ENCODE measurements at places on chromosomes 16 and 17.
A peak's percentile ranks its signal among the peaks of the same experiment; 100 is the strongest.

GRCh38 chr16:54178478-54178976, 108.1 kb downstream of the IRX3 start:
- no peak for DNase-seq

DNA sequence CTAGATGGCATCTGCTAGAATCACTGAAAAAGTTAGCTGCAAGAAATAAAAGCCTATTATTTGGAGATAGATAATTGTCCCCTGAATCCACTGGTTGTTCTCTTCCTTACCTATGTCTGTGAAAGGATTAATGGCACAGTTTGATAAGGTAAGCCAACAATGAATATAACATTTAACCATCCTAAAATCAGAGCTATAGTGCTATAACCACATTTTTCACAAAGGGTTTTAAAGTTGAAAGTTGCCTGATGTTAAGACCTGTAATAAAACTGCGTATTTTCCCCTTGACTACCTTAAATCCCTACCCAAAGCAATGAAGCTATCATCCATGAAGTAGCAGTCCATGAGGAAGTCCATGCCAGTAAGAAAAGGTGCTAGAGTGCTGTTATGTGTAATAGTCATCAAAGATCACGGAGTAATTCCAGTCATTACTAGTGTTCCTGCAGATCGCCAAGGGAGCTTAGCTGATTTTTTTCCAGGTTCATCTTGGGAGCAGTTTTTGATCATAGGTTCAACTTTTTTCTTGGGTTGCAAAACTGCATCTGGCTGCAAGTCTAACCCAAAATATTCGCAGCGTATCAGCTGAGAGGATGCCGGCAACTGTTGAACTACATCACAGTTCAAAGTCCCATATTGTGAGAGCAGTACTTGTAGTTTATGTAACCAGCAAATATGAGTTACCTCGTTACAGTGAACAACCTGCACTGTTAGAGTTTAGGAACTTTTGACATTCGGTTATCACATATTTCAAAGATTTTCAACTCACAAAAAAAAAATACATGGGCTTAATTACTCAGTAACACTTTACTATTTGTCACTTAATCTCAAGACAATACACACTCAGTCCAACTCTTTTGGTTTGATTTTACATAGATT, 18.2 kb upstream of the RSL1D1 start:
- no peak for DNase-seq

- no peak for DNase-seq
These were observed 14.5 kb upstream of the KRTAP9-2 start for GRCh38 chr17:41211845-41212466.

DNA sequence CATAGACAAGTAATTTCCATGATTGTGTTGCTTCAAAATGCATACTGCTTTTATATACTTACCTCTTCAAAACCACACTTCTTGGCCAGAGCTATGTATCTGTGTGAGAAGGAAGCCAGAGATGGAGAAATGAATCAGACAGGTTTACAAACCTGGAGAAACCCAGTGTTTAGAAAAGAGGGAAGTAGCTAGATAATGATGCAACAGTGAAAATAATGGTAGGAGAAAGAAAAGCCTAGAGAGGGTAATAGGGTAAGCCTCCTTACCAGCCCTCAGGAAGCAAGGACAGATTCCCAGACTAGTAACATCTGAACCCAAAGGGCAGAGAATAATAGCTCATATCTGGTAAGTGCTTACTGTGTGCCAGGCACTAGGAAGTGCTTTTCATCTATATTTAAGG, 250.3 kb upstream of the CDH11 start:
- DNase-seq: no peak

- no peak for DNase-seq
These were observed 28.0 kb downstream of the SOX8 start for GRCh38 chr16:1009358-1010150.

DNA sequence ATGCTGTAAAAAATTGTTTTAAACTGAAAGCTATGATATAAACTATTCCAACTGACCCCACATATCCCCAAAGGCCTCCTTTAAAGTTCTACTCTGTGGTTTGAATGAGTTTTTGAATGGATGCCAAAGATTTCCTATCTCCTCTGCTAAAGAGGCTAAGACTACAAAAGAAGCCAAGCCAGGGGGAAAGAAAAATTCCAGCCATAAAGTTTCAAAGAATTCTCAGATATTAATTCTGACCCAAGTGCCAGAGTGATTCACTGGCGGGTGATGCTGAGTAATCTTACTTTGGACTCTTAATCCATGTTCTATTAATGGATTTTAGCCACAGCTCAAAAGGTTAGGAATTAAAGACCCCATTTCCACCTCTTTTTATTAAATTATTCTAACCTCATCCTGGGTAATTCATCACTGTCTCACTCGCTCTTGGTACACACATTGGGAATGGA, 60.7 kb downstream of the HS3ST3A1 start:
- no peak for DNase-seq

- DNase-seq: no peak
These were observed 65.8 kb downstream of the SALL1 start for GRCh38 chr16:51085271-51085670.

GRCh38 chr17:17507465-17508011, 11.3 kb upstream of the RASD1 start:
- no peak for DNase-seq

DNA sequence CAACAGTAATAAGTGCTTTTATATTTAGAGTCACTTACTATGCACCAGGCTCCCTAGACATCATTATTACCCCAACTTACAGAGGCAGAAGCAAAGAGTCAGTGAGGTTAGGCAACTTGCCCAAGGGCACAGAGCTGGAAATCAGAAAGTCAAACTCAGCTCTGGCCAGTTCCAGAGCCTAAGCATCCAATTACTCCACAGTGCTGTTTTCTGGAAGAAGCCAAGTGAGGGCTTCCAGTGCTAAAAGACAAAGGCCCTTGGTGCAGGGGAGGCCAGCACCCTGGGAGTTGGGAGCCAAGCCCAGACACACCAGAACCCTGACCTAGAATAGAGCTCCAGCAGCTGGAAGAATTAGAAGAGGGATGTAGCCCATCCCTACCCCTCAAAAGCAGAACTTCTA, 40.2 kb downstream of the C17orf67 start:
- no peak for DNase-seq

- no peak for DNase-seq
These were observed 39.2 kb downstream of the ADCY7 start for GRCh38 chr16:50305441-50306061.

- no peak for DNase-seq
These were observed 18.9 kb downstream of the ADGRG1 start for GRCh38 chr16:57647136-57647875.

DNA sequence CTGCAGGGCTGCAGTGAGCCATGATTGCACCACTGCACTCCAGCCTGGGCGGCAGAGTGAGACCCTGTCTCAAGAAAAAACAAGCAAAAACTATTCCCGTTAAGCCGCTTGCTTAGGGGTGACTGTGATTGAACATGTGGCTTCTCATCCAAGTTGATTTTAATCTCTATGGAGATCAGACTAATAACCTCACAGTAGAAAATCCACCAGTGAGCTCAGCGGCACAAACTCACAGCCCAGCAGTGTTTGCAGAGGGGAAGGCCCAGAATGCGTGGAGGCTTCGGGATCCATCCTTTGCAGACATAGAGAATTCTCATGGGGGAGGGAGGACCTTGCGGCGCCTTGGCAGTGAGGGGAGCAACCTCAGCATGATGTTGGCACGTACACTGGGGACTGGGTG, 7.4 kb downstream of the BANP start:
- DNase-seq: no peak

GRCh38 chr16:6081320-6081976, 983.9 kb upstream of the EEF2KMT start:
- DNase-seq: peak; percentile 31

GRCh38 chr17:50902372-50903353, 36.5 kb upstream of the TOB1 start:
- DNase-seq: no peak

DNA sequence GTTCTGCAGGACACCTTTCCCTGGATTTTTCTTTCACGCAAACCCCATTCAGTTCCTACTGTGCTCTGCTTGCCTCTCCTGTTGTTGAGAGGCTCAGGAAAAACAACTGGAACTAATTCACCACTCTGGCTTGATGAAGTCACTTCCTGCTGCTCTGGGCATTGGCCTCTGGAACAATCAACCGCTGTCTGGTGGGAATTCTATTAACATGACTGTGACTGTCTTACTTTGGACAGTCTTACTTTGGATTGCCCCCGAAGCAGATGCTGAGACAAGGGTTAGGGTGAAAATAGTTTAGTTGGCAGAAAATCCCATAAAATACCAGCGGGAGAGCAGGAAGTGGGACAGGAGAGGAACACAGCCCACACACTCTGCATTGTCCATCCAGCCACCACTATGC, 90.0 kb upstream of the HSBP1 start:
- DNase-seq: no peak

- no peak for DNase-seq
These were observed 15.2 kb downstream of the EMP2 start for GRCh38 chr16:10565167-10565566.

DNA sequence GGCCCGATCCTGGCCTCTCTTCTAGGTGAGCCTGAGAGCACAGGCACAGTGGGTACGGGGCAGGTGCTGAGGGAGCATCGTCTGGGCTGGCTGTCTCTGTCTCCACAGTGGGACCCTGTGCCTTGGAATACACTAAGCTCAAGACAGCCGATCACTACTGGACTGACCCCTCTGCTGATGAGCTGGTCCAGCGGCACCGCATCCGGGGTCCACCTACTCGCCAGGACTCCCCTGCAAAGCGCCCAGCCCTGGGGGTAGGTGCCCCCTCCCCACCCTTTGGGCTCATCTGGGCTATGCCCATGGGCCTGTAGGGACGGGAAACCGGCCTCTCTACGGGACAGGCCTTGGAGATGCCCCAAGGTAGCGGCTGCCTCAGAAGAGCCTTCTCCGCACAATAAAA, 25.6 kb downstream of the SGSM2 start:
- DNase-seq: no peak

- DNase-seq: no peak
These were observed 645 bp upstream of the ELMO3 start for GRCh38 chr16:67198238-67198734.

DNA sequence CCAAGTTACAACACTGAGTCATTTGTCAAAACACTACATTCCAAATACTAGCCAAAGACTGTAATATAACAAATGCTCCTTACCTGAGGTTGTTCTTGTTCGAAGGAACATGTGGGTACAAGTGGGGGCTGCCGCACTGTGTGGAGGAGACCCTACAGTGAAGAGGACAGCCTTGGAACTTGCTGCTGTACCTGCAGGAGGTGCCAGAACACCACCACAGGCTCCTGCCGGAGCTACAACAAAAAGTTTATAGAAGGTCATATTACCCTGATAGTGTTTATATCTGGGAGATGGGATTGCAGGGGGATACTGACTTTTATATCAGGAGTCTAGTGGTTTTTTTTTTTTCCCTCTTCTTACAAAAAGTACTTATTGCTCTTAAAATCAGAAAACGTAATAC, 37.8 kb upstream of the ALDH3A1 start:
- no peak for DNase-seq

DNA sequence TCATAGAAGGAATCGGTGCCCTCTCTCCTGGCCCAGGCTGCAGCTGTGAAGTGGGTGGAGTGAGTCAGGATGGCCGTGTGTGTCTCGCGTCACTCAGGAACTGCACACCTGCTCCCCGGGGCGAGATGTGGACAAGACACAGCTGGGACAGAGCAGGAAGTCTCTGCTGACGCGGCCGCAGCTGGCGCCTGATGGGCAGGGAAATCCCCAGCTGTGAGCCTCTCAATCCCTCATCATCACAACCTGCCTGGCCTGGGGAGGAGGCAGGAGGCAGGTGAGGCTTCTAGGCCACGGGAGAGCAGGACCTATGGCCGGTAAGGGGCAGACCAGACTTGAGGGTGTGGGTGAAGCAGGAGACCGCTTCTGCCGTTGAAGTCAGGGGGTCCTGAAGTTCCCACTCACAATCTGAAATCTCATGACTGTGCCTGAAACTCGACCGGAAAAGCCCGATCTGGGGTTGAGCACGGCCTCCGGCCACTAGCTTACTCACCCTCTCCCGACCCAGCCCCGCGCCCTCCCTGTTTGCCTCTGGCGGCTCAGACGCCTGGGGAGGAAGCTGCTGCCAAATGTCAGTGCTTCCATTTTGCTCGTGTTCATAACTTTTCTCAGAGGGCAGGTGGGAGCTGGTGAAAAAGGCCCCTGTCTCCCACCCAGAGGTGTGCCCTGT, 1.1 kb upstream of the TRPV3 start:
- no peak for DNase-seq

DNA sequence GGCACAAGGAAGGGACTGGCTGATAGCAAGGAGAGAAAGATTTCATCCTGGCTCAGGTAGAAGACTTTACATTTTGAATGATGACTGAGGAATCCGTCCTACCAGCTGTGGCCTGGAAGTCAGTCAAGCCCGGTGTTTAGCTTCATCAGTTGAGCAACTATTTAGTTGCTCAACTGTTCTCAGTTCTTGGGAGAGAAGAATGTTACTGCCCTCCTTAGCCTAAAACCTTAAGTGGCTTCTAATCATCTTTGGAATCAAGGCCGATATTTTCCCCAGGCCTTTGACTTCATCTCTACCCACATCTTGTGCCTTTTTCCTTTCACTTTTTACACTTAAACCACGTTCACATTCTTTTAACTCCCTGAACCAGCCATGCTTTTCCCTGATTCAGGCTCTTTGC, 17.3 kb upstream of the RBL2 start:
- no peak for DNase-seq

- no peak for DNase-seq
These were observed 96.5 kb upstream of the ASIC2 start for GRCh38 chr17:33389504-33390135.

GRCh38 chr17:60406887-60407286, 15.0 kb upstream of the USP32 start:
- no peak for DNase-seq

DNA sequence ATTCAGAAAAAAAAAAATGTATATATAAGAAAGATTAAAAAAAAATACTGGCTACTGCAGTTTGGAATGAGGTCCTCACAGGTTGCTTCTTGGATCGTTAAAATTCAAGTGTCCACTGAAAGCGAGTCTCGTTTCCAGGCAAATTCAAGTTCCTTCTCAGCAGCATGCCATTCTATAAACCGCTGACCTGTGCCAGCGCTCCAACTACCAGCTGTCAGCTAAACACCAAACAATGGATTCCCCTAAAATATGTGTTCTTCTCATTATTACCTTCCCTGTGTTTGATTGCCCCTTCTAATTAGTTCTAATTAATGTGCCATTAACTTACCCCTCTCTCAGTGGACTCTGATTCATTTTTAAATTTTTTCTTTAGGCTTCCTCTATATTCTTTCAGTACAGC, 92.4 kb downstream of the DNAH9 start:
- DNase-seq: no peak

- no peak for DNase-seq
These were observed 54.9 kb downstream of the BEAN1 start for GRCh38 chr16:66481943-66482390.

Measured in left hindlimb (tissue), 1 donor.